HuH-7 (cell line): ENCODE measurements at places on chromosomes 4 and X.
A peak's percentile ranks its signal among the peaks of the same experiment; 100 is the strongest.

GRCh38 chrX:555725-556666 lies 74.6 kb upstream of the SHOX start:
- no peak for DNase-seq

GRCh38 chr4:72860766-72861165 lies 208.8 kb downstream of the COX18 start:
- no peak for DNase-seq

GRCh38 chr4:169383724-169384123 lies 113.0 kb upstream of the SH3RF1 start:
- DNase-seq, result no peak

- no peak for DNase-seq
Observed at GRCh38 chrX:134249241-134249640, 12.3 kb downstream of the CCDC160 start.

DNA sequence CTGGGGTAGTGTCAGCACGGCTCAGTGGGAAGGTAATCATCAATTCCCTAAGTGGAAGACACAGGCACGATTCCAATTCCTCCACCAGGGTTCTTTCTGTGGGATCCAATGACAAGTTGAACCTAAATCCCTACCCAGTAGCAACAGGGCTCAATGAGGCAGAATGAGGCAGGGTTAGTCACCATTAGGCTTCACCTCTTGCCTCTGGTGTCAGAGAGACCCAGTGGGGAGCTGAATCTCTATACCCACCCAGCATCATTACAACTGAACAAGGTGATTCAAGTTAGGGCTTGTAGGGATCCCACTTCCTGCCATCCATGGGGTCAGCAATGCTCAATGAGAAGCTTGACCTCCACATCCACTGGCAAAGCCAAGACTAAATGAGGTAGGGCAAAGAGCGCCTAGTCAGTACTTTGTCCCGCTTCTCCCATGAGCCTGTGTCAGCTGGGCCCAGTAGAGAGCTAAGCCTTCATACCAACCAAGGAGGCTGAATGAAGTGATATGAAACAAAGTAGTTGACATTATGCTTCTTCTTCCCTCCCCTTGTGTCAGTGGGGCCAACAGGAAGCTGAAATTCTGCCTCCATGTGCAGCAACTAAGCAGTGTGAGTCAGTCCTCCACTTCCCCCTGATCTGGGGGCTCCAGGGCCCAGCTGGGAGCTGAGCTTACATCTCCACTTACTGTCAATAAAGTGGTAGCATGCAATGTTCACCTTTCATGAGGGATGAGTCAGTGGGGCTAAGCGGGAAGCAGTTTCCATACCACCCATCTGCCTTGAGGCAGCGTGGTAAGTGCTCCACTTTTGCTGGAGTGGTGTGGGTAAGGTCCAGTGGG lies 36.4 kb upstream of the RBM41 start:
- DNase-seq, result no peak

GRCh38 chr4:6322761-6323566 lies 53.3 kb downstream of the WFS1 start:
- DNase-seq, result no peak

GRCh38 chrX:20623448-20623847 lies 356.7 kb upstream of the RPS6KA3 start:
- no peak for DNase-seq

DNA sequence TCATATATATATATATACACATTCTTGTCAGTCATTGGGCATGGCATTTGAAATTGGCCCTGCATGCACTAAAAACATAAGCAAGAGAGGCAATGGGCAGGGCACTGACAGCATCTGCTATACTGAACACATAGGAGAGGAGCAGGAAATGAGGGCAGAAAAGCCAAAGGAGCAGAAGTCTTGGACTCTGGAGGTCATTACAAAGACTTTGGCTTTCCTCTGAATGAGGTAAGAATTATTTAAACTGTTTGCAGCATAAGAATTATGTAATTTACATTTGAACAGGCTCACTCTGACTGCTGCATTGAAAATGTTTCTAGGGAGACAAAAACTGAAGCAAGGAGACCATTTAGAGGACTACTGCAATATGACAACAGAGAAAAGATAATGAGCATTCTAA lies 396.5 kb downstream of the PRDM5 start:
- no peak for DNase-seq

DNA sequence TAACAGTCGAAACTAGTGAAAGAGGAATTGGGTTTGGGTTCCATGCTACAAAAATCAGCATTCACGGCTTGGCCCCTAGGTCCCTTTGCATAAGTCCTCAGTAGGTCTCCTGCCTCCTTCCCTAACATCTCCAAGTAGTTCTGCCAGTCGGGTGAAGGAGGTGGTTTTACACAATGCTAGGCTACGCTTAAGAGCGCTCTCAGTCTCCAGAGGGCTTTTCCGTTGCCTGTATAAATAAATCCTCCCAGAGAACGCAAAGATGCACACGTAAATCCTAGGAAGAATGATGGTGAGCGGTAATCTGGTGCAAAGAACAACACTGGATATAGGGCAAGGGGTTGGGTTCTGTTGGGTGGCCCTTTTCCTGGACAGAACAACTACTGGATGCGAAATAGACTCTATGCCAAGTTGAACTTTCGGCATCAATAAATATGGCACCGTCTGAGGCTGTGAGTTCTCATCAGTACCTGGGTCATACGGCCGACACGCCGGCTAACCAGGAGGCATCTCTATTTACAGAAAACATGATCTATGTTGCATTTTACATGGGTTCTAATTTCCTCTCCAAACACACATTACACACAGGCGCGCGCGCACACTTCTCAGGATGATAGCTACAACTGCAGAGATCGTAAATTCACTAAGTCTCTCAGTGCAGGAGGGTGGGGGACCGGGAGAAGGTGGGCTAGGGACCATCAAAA lies 1.3 kb downstream of the CAMK2D start:
- DNase-seq, result no peak

- no peak for DNase-seq
Observed at GRCh38 chr4:8859550-8860095, 12.0 kb downstream of the HMX1 start.

DNA sequence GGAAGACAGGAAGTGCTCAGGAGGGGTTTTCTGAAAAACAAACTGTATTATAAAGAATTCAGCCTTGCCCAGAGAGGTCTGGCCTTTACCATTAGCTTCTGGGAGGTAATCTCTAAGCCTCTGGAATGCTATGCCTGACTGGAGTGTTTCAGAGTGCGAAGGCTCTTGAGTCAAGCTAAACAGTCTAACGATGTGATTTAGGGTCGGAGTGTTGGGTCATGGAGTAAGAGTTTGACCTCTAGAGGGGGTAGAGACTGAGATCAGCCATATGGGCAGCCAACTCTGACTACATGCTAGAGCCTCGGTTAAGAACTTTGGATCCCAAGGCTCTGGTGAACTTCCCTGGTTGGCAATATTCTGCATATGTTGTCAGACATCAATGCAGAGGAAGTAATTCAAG lies 15.0 kb downstream of the BOD1L1 start:
- DNase-seq, result no peak

DNA sequence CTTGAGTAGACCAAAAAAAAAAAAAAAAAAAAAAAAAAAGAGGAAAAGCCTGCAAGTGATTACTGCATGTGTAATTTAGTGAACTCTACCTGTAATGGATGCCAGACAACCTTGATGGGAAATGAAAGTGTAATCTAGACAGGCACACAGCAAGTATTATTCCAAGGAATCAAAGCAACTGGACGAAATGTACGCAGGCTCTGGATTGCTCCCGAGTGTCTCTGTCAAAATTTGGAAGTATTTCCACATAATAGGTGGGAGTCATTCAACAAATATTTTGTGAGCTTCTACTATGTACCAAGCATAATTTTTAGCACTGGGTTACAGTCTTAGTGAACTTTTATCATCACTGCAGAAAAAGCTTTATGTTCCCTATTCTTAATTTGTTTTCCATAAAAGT lies 64.2 kb downstream of the LIMCH1 start:
- DNase-seq, result no peak

DNA sequence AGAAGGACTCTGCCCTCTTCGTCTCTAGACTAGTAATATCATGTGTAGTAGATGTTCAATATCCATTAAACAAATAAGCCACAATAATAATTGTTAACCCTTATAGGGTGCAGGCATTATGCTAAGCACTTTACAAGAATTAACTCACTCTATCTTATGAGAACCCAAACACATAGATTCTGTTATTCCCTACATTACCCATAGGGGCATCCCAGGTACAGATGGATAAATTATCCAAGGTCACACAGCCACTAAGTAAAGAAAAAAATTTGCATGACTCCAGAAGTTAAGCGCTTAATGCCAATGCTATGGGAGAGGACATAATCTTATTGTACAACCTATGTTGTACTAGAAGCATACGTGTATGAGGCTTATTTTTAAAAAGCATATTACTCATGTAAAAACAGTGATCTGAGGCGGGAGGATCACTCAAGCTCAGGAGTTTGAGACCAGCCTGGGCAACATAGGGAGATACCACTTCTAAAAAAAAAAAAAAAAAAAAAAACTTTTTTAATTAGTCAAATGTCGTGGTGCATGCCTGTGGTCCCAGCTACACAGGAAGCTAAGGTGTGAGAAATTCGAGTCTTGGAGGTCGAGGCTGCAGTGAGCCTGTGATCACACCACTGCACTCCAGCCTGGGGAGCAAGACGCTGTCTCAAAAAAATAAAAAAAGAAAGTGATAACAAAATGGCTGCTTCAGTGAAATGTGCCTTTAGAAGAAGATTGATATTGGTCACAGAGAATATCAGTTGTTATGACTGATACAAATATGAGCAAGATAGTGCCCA lies 13.6 kb downstream of the LDB2 start:
- peak; percentile 8 for DNase-seq

DNA sequence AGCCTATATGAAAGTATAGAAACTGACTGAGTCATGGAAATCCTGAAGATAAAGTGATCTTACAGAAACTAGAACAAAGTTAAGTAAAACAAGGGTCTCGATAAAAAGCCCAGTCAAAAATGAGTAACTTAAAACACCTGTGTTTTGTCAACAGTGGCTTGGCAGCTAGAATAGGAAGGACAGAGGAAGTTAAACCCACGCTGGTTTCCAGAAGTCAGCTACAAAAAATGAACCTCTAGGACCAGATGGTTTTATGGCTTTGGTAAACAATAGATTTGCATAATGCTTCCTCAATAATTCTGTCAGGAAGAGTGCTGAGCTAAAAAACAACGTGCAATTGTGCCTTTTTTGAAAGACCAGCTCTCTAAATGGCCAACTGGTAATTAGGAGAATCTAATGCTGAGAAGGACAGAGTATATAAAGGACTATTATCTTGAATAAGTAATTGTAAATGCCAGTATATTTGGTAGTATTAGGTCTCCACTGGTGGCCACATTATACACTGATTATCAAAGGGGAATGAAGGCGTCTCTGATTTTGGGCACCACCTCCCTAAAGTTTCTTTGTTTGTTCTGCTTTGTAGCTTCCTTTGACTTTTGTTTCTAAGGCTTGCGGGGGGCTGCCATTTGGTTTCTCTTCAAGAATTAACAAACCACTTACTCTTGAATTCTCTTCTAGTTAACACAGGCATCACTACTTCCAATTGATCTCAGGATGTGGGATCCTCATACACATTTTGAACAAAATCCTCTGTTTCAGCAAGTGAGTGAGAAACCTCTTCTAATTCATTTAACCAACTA lies 72.2 kb upstream of the PPP3CA start:
- peak; percentile 12 for DNase-seq

- DNase-seq, result no peak
Observed at GRCh38 chr4:184616633-184617551, 32.4 kb downstream of the CASP3 start.

GRCh38 chrX:104254442-104255115 lies at the start of gene ESX1:
ESX1 (minus strand) TSS chrX:104254933; CDS start chrX:104254849, 84 bp downstream.
- no peak for DNase-seq

GRCh38 chrX:134480061-134480460 lies 20.1 kb downstream of the HPRT1 start:
- DNase-seq, result no peak

GRCh38 chr4:186451982-186452381 lies 103.4 kb downstream of the MTNR1A start:
- no peak for DNase-seq

- peak; percentile 86 for DNase-seq
Observed at GRCh38 chrX:130401415-130402207, at the start of gene RBMX2. RBMX2 (plus strand) TSS chrX:130401987; CDS start chrX:130402033, 46 bp downstream.
